GM18507 (cell line): ENCODE measurements at places on chromosomes 2 and 18.

DNA sequence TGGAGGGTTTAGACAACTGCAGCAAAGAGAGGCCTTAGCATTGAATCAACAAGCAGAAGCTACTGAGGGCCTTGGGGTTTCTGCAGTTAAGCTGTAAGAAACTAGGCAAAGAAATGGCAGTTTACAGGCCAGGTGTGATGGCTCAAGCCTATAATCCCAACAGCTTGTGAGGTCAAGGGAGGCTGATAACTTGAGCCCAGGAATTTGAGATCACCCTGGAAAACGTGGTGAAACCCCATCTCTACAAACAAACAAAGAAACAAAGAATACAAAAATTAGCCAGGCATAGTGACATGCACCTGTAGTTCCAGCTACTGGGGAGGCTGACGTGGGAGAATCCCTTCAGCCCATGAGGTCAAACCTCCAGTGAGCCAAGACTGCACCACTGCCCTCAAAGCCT, 421.6 kb upstream of the CHST9 start:
- DNase-seq = no peak

- DNase-seq = no peak
These were observed 24.0 kb downstream of the POLR1A start for GRCh38 chr2:86081724-86082123.

- DNase-seq = no peak
These were observed 72.5 kb upstream of the SMAD2 start for GRCh38 chr18:48002933-48003365.

DNA sequence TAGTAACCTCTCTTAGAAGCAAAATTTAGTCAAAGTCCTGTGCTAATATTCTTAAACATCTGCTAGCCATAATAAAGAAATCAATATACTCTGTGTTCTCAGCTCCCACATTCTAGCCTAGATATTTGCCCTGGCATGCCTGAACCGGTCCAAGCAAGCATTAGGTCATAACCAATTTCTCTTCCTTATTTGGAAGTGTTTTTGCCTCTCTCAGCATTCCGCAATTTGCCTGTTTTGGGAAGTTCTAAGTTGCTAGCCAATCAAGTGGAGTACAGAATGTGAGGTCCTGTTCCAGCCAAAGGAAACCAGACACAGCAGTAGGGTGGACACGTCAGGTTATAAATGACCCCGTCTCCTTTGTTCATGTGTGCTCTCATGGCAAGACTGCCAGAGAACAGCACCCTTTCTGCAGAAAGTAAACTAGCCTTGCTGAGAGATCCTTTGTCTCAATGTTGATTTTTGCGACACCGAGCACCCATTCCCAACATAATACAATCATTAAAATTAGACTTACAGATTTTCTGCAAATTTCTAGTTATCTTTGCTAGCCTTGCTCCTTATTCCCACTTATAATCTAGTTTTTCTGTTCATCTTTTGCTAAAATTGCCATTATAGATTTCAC, 13.0 kb upstream of the SULT1C4 start:
- DNase-seq = no peak

GRCh38 chr18:11322716-11323115, 173.3 kb upstream of the PIEZO2 start:
- DNase-seq = no peak
